ENCODE measurements at places on chromosomes 1 and 21.
A peak's percentile ranks its signal among the peaks of the same experiment; 100 is the strongest.

- DNase-seq: no peak
These were observed 137.3 kb downstream of the PGBD5 start for GRCh38 chr1:230288641-230289349.

- no peak for DNase-seq
These were observed 26.4 kb downstream of the PLXNA2 start for GRCh38 chr1:208217781-208218180.

DNA sequence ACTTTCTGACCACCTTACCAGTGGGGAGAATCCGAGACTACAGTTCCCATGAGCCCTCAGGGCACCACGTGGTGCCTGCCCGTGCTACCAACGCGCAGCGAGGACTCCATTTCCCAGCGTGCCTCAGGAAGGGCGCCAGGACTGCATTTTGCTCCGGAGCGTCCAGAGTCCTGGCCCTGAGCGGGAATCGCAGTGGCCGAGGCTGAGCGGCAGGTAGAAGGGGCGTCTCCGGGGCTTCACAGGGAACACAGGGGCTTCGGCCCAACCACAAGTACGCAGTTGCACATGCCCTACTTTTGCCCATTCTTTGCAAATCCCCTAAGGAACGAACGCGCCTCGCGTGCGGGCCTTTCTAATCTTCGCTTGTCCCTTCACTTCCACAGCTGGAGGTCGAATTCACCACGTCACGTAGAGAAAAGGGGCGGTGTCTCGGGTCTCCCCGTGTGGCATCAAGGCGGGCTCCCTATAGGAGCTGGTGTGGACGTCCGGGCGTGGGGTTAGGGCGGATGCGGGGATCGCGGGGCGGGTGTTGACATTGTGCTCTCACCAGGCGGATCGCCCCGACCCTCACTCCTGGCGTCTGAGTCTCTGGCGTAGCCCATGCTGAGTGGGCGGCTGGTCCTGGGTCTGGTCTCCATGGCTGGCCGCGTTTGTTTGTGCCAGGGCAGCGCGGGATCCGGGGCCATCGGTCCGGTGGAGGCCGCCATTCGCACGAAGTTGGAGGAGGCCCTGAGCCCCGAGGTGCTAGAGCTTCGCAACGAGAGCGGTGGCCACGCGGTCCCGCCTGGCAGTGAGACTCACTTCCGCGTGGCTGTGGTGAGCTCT lies at the start of gene BOLA1:
Gene BOLA1, plus strand, starts transcription at position 109 of the 825 bp plus-strand sequence. Its CDS starts 492 bp downstream, at position 601.
- peak; percentile 96 for DNase-seq

DNA sequence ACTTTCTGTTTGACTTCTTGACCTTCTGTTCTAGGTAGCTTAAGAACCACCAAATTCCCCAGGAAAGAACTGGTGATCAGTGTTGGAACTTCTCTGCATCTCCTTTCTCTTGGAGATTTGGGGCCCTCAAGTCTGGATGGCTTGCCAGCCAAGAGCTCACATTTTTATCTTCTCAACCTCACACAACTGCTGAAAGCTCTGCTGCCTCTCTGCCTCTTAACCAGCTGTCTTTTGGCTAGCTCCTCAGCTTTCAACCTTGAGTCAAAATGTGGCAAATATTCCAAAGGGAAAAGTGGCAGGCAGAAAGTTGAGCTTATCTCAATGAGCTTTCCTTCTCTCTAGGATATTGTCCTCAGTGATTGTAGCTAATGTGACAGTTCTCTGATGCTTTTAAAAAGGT lies 89.2 kb upstream of the CCDC190 start:
- DNase-seq: no peak

- DNase-seq: no peak
These were observed 96.0 kb downstream of the CLIC6 start for GRCh38 chr21:34764715-34765284.

DNA sequence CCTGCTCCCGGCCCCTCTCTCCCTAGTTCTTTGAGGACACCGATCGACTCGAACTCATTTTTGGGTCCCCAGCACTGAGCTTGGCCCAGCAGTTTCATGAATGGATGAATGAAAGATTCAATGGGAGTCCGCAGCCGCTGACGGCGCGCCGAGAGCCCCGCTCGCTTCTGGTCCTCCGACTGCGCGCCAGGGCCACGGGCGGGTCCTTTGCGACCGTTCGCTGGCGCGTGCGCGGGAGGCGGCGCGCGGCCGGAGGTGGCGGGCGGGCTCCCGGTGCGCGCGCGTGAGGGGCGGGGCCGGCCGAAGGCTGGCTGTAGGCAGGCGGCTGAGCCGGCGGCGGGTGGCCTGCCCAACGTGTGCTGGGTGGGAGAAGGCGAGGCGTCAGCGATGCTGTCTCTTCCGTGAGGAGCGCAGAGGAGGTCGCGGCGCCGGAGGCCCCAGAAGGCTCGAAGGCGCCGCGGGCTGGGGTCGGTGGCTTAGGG lies at the start of gene MAST2:
Gene MAST2, plus strand, starts transcription at position 314 of the 482 bp plus-strand sequence. CDS start 284 bp downstream, outside the sequence.
- peak; percentile 91 for DNase-seq

- DNase-seq: peak; percentile 78
These were observed 6.2 kb upstream of the CENPS start for GRCh38 chr1:10424034-10424433.

GRCh38 chr1:183711165-183711682 lies 58.1 kb upstream of the APOBEC4 start:
- no peak for DNase-seq

GRCh38 chr1:52264530-52265115 lies 101.4 kb downstream of the CC2D1B start:
- DNase-seq: no peak

DNA sequence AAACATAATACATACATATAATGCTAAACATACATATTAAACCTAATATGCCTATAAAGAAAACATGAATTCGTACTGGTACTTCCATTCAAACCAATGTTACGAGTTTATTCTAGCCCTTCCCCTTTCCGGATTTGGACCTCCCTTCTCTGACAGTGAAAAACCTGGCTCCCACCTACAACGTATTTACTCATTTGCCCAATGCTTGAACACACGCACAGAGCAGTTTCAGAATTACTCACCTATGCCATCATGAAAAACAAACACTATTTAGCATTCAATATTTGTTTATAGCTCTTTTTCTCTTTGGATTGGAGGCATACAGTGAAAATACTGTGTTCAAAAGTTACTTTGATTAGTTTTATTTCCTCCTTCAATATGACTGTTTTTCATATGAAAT lies 204.4 kb downstream of the LMX1A start:
- no peak for DNase-seq

All from lung (tissue), 17 donors.